SK-N-DZ (cell line): ENCODE measurements at places on chromosomes 3 and 15.

DNA sequence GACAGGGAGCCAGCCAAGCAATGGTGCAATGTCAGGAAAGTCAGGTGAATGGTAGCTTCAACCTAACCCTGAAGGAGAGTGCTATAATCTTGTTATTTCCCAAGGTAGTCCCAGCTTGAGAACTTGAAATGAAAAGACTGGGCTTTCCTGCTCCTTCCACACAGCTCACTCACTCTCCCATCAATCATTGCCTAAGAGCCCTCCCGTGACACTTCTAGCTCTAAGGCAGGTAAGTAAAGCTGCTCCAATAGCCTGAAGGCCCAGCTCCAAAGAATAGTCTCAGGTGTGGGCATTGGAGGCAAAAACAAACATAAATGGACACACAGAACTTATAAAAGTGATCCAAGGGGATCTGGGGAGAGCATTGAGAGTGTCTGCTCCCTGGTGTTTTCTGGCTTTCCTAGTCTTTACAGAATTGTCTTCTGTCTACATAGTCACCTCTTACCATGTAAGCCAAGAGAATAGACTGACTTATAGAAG is 63.1 kb upstream of the TBC1D5 start:
- no peak for DNase-seq

DNA sequence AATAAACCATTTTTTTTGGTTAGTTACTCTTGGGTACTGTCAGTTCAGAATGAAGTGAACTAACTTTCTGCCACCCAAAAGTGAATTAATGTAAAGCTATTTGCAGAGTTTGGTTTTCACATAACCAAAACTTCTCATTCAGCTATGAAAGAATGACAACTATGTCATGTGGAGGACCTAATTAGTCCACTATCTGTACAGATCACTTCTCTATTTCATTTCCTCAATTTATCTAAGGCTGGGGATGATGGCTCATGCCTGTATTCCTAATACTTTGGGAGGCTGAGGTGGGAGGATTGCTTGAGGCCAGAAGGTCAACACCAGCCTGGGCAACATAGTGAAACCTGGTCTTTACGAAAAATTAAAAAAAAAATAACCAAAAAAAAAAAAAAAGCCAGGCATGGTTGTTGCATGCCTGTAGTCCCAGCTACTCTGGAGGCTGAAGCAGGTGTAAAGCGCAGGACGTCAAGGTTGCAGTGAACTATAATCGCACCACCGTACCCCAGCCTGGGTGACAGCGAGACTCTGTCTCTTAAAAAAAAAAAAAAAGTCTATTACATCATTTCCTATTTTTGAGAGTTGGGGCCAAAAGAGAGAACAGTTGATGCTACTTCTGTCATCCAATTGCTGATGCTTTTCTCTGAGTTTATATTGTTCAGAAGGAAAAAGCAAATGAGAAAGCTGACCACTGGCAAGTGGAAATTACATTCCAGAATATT is 8.7 kb downstream of the HYPK start:
- DNase-seq, result no peak

DNA sequence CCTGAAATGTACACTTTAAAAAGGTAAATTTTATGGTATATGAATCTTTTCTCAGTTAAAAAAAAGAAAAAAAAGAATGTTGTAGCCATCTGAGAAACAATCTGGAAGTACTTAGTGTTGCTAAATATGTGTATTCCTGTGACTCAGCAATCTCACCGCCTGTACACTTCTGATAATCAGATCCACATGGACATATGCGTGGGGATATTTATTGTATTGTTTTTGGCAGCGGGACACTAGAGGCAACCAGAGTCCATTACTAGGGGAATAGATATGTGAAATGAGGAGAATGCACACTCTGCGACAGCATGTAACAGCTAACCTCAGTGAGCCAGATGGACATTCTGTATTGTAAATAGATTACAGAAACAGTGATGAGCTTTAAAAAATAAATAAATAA is 65.4 kb downstream of the AQP9 start:
- DNase-seq, result no peak

- DNase-seq, result no peak
Measured at GRCh38 chr3:13053420-13053819, 19.8 kb downstream of the IQSEC1 start.

DNA sequence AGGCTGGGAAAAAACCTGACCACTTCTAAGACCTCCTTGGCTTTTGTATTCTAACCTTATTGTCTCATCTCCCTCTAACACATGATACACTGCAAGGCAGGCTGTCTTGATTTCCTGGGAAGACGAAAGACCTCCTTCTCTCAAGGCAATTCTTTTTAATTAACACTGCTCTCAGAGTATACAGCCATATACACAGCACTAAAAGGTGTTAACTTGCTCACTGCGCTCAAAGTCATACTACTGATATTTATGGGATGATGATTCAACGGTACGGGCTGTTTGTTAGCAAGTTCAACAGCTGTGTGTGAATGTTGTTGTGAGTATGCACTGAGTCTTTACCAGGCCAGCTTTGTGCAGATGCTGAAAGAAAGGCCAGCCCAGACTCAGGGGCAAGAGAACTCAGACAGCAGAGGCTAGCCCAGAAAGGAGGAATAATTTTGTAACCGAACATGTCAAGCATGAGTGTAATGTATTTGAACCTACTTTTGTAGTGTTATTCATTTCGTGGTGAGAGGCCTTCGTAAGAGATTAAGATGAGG is 229.9 kb downstream of the IL5RA start:
- DNase-seq, result no peak

DNA sequence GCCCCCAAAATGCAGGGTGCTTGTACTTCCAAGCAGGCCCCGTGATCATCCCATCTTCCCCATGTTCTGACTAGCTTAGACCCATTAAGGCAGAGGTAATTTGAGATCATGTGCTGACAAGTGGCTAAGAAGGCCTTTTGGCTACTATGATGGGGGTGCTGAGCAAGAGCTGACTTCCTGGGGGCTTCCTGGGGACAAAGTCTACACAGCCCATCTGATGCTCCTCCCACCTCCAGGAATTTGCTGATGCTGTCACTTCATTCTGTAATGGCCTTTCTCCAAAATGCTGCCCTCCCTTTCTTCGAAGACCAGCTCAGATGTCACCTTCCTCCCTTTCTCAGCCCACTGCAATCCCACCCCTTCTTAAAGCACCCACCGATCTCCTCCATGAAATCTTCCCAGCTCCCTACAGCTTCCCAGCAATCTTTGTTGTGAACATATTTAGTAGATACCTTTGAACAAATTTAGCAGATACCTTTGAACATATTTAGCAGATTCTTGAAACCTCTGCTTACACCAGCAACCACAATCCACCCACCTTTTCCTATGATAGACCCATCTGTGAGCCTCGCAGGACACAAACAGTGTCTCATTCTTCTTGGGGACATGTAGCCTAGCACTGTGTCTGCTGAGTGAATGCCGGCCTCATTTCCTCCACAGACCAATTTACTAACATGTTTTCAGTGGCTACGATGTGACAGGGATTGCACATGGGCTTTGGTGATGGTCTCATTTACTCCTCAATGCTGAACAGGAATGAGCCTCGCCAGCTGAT is 223.3 kb downstream of the EPHB1 start:
- no peak for DNase-seq

- no peak for DNase-seq
Measured at GRCh38 chr3:134904241-134904771, 109.2 kb downstream of the EPHB1 start.

DNA sequence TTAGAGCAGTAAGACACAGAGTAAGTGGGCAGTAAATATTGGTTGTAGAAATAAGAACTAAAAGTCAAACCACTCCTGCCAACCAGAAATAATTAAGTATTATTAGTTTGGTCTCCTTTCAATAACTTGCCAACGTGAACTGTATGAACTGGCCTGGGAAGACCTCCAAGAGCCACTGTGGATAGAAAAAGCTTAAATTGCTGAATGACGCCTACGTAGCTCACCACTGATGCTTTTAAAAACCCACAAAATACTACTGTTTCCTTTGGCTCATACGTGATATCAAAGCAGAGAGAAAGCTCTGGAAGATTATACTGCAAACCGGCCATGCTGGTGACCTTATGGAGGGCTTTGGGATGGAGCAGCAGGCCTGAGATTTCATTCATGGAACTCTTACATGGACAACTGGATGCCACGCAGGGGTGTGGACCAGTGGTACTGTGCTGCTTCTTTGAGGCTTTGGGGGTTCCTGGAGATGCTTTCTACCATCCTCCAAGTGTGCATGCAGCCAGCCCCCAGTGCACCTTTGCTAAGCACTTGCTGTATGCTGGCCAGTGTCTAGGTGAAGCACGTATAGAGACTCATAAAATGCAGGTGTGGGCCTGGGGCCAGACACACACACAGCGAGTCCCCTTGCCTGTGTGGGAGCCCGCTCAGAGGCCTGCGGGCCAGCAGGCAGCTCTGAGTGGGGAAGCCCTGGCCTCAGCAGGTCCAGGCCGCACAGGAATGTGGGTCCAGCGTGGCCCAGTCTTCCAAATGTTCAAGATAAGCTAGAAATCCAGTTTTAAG is 66.8 kb downstream of the ABTB1 start:
- DNase-seq, result no peak

DNA sequence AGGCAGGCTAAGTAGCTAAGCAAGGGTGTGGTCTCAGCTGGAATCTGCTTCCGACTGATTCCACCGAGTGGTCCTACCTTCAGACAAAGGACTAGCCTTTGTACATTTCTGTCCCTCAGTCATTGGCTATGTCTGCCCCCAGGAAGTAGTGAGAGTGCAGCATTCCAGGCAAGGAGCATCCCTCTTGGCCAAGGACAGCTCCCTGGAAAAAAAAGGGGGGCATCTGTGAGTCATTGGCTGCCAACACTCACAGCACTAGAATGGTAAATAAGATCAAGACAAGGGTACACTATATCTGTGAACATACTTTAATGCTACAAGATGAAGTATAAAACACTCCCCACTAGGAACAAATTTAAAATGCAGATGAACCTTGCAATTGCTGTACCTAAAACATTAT is 66.8 kb downstream of the STAC start:
- no peak for DNase-seq

GRCh38 chr15:94164202-94164807 is 67.1 kb upstream of the MCTP2 start:
- DNase-seq, result peak; percentile 40

- no peak for DNase-seq
Measured at GRCh38 chr15:85455891-85456290, 75.5 kb downstream of the AKAP13 start.

- no peak for DNase-seq
Measured at GRCh38 chr15:71559098-71559497, 251.3 kb upstream of the NR2E3 start.

DNA sequence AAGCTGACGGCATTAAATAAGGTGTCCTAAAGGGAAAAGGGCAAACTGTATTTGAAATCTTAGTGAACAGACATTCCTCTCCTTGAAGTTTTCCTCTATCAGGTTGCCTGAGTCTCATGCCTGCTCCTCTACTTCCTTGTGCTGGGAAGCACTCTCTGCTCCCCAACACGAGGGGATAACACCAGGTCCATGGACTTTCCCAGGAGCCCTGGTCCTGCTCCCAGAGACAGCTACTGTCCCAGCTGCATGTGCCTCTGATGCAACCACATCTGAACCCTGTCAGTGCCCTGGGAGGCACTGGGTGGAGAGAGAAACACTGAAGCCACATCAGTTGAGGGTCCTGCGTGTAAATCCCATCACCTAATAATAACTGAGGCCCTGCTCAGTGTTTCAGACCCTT is 7.4 kb downstream of the TLR9 start:
- no peak for DNase-seq

GRCh38 chr15:74269362-74270035 is 33.4 kb downstream of the CCDC33 start:
- no peak for DNase-seq

DNA sequence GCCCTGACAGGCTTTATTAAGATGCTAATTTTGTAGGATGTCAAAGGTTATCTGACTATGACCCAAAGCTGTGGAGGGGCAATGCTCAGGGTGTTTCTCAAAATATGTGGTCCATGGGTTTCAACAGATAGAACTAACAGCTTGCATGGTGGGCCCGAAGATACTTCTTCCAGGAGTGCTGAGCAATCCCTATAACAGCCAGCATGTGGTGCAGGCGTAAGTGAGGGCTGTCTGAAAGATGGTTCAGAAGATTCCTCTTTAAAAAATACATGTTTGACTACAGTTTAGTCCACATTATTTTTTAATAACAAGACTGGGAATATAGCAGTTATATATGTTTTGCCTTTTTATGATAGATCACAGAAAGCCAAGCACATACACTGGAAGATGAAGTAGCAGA is 7.6 kb downstream of the SCG3 start:
- no peak for DNase-seq

DNA sequence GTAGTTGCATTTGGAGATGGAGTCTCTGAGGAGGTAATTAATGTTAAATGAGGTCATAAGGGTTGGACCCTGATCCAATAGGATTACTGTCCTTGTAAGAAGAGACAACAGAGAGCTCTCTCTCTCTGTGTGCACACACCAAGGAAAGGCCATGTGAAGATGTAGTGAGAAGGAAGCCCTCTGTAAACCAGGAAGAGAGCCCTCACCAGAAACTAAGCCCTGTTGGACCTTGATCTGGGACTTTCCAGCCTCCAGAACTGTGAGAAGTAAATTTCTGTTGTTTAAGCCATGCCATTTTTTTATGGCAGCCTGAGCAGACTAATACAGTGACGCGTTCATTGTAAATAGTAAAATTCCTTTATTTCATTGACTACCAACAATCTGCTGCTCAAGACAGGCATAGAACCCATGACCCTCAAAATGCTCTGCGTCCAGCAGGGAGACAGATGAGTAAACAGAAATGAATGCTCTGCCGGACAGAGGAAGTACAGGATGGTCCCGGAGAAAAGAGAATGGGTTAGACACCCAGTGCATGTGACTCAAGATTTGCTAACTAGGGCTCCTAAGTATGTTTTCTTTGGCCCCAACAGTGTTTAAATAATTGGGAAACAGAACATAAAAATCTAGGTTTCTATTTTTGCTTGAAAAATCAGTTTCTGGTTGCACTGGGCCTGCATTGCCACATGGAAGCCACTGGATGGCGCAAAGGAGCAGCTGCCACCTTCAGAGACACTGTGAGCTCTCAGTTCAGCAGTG is 37.9 kb upstream of the TNFAIP8L3 start:
- no peak for DNase-seq

DNA sequence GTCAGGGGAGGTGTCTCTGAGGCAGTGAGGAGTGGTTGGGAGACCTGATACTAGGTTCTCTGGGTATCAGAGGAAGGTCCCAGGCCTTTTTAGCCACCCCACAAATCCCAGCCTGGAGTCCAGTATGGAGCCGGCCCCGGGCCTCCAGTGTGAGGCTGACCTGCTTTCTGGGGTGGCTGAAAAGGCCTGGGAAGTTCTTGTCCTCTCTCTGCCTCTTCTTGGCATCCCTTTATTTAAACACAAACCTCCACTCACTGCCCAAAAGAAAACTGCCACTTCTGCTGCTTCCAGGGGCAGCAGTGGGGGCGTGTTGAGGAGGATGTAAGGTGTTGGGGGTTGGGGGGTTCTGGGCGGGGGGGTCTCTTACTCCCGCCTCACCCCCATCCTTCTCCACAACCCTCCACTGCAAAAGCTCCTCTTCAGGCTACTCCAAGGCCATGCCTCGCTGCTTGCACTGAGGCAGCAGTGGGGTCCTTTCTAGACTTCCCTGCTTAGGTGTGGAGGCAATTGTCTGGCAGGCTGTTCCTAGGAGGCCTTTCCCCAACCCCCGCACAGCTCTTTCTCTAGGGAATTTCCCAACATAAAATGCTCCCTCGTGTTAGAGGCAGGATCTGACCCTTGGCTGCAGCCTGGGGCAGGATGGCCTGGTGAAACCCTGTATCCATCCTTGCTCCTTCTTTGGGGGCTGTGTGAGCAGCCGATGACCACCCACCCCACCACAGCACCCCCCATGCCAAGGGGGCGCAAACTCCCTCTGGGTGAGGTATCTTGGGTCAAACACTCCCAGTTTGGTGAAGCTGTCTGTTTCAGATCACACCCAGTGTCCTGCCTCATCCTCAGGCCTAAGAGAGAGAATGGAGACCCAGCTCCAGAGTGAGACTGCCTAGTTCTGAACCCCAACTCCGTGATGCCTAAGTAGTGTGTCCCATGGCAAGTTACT is 12.1 kb upstream of the RAD18 start:
- DNase-seq, result no peak
